ENCODE measurements at places on chromosomes 7 and 10.
A peak's percentile ranks its signal among the peaks of the same experiment; 100 is the strongest.

DNA sequence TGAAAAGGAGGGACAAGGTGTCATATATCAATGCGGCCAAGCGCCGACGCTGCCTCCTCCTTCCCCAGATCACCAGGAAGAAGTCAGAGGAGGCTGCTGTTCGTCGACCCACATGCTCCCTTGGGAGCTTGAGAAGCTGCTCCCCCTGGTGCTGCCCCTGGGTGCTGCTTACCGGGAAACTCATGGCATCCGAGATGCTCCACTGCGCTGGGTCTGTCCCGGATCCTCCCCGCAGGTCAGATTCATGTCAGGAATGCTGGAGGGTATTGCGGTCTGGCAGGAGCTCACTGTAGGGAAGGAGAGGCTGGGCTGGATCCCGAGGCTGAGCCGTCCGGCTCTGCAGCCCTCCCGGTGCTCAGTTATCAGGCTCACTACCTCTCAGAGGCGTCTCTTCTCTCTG lies 123.7 kb upstream of the FAM20C start:
- no peak for DNase-seq

GRCh38 chr10:86599041-86599440 lies 55.3 kb upstream of the OPN4 start:
- DNase-seq: no peak

DNA sequence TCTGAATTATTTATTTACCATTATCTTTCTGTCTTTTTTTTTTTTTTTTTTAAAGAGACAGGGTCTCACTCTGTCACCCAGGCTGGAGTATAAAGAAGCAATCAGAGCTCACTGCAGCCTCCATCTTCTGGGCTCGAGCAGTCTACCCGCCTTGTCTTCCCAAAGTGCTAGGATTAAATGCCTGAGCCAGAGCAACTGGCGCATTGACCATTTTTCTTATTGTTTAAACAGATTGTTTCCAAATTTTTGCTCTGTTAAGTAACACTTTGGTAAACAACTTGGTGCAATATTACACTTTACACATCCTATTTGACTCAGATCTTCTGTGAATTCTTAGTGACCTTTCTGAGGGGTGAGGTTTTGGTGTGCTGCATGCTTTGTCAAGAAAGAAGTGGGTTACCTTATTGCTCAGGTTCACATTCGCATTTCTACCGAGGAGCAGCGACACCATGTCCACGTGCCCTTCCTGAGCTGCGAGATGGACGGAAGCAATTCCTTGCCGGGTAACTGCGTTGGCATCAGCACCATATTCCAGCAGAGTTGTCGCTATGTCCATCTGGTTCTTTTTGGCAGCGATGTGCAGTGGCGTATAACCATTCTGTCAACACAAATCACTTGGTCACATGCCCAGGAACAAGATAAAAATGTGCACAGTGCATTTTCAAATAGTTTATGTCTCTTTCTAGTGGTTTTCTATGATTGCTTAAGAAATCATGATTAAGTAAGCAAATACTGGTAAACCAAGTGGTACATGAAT lies 203.2 kb downstream of the ANK3 start:
- no peak for DNase-seq

DNA sequence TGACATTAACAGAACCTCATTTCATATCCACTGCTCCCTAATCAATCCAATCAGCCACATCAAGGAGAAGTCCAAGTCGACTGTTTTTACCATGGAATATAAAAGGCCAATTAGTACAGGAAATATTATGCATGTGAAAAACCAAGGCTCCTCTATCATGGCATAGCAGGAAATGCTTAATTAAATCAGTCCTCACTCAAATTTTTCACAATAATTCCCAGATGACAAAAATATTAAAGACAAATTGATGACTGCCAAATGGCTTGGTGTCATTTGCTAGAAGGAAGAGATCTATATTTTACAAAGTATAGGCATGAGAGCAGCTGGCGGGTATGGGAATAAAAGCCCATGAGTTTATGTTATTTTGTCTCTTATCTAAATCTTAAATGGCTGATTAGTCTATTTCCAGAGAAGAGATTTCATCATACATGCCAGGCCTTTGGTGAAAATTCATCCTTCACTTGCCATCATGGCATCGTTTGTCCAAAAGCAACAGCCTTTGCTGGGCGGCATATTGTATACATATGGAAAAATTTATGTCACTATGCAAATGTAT lies 219.6 kb downstream of the DGKB start:
- DNase-seq: no peak

DNA sequence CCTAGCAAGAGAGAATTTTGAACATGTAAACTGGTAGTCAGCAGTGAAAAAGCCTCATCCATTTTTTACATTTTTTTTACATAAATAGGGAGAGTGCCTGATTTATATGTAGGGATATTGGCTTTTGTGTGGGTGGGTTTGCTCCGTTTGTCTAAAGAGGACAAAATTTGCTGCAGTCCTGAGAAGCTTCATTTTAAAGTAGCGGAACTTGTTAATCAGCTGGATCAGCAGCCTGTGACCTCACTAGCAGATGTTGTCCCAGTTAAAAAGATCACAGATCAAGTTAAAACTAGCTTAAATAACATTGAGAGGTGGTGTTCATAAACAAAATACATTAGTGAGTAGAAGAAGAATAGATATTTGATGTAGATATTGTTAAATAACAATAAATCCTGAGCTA lies 2.6 kb downstream of the ATRNL1 start:
- DNase-seq: no peak

- no peak for DNase-seq
These were observed 26.0 kb upstream of the WIPF3 start for GRCh38 chr7:29780346-29780745.

- peak; percentile 7 for DNase-seq
These were observed 8.3 kb upstream of the ASZ1 start for GRCh38 chr7:117435475-117436043.

DNA sequence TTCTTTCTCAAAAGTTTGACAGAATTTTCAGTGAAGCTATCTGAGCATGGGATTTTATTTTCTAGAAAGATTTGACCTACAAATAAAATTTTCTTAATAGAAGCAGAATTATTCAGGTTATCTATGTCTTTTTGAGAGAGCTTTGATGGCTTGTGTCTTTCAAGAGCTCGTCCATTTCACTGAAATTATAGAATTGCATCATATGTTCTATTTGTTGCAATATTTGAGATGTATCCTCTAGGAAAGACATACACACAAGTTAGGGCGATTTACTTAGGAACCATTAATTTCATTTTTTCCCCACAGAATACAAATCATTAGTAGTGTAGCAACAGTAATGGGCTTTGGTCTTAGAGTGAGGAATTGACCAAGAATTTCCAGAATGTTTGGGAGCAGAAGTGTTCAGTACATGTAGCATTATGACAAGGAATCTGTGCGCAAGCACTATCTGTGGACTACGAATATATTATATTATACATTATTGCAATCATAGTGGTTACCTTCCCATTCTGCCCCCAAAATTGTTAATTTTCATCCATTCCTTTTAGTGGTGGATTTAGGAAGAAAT lies 12.8 kb upstream of the COL17A1 start:
- DNase-seq: no peak

GRCh38 chr7:25839084-25839769 lies 312.8 kb upstream of the NFE2L3 start:
- no peak for DNase-seq

All from T-helper 2 cell treated with Interferon-gamma antibody and Interleukin-4, amounts not matched to agents 5 μg/mL and 100 μg/mL, for 36 hours (primary cell).